ENCODE measurements at places on chromosomes 5 and 9.

GRCh38 chr5:142808878-142809598 lies 38.9 kb downstream of the ARHGAP26 start:
- DNase-seq, result no peak

GRCh38 chr5:108078345-108078744 lies 303.6 kb downstream of the FBXL17 start:
- DNase-seq, result no peak

- DNase-seq, result no peak
These were observed 24.1 kb upstream of the FST start for GRCh38 chr5:53456366-53456765.

- no peak for DNase-seq
These were observed 69.5 kb downstream of the ERP44 start for GRCh38 chr9:100029251-100029650.

GRCh38 chr9:81032831-81033230 lies 656.5 kb downstream of the TLE1 start:
- no peak for DNase-seq

- peak; percentile 51 for DNase-seq
These were observed 14.0 kb downstream of the MAP3K1 start for GRCh38 chr5:56829137-56829908.

DNA sequence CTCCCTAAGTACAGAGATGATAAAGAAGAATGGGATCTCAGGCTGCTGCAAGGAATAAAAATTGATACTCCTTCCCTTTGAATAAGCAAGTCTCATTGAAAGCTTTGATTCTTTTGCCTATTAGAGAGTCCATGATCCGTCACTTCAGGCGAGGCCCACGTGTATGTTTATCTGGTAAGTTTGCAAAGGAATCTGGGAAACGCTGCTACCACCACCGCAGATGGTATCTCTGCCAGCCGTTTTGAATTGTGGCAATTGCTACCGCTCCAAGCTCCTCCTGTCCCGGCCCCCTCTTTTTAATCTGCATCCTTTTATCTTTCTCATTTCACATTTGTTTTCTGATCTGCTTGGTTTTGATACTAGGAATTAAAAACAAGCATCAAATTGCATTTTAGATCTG lies 42.9 kb upstream of the GRIA1 start:
- no peak for DNase-seq

GRCh38 chr9:133285252-133285775 lies 10.3 kb upstream of the ABO start:
- DNase-seq, result no peak

GRCh38 chr9:135609366-135609955 lies 29.9 kb downstream of the GLT6D1 start:
- no peak for DNase-seq

- no peak for DNase-seq
These were observed 232.7 kb upstream of the SLC30A5 start for GRCh38 chr5:68861099-68861498.

DNA sequence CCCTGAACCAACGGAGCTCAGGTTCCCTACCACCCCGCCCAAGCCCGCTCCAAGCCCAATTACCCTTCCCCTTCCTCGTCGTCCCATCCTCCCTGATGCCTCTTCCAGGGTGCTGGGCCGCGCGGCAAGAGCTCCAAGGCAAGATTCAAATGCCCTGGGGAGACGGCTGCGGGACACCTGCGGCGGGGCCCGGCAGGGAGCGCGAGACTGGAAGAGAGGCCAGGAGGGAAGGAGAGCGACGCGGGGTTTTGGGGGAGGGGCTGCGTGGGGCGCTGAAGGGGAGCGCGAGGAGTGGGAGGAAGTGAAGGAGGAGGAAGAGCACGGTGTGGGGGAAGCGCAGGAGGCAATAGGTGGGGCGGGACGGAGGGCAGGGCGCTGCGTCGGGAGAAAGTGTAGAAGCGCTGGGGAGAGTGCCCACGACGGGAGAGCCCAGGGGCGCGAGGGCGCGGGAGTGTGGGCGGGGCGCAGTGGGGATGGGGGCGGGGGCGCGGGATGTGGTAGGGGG lies 975 bp upstream of the NXNL2 start:
- DNase-seq, result no peak

DNA sequence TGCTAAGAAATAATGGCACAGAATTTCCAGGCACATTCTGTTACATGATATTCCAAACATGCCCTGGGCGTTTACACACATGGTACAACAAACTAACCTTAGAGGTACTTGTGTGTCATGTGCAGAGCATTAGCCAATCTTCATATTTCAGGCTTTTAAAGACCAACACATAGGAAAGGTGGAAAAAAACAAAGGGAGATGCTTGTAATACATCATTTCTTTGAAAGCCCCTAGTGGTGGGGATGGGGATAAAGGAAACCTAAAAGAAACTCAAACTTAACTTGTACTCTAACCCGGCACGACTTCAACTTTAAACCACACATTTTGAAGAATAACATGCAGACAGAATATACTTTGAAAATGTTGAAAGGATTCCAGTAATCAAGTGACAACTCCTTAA lies 133.6 kb downstream of the PTPRD start:
- DNase-seq, result no peak

DNA sequence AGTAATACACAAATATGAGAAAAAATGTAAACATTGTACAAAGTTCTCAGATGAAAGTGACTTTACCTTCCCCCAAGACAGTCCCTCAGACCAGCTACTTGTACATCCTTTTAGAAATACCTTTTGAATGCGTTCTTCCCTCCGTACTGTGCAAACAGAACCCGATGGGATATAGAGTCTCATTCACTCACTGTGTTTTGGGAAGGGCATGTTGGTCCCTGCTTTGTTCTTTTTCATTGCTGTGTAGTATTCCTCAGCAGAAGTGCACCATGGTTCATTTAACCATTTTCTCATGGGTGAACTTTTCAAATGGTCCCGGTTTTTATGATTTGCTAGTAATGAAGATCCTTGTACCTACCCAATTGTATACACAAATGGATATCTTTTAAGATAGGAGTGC lies 94.4 kb downstream of the ANKRD33B start:
- DNase-seq, result no peak

Data from stimulated activated CD4-positive, alpha-beta T cell treated with anti-CD3 and anti-CD28 coated beads, Interleukin-12 subunit alpha, Interleukin-12 subunit beta, amount 100 ng/mL, for 4 hours (primary cell).